Tibial nerve (tissue), 4 donors: ENCODE measurements at places on chromosomes 13 and 19.

GRCh38 chr19:13693889-13694288 lies 70.4 kb upstream of the MRI1 start:
- no peak for DNase-seq

GRCh38 chr19:576768-577438 lies 4.5 kb downstream of the BSG start:
- DNase-seq: no peak

DNA sequence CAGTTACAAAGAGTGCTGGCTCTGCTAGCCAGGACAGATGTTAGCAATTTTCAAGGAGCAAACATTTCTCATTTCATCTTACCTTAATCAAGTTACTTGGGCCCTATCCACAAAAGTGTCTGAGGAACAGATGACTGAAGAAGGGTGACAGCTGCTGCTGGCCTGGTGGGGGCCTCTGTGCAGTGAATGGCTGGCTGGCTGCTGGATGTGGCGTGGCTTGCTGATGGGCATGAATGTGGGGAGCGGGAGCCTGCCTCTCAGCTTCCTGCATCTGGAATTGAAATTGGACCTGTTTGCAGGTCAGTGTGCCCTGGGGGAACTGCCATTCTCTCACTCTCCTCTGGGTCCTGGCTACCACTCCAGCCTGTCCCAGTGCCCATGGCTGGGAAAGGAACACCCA lies 94.7 kb downstream of the RGCC start:
- no peak for DNase-seq

DNA sequence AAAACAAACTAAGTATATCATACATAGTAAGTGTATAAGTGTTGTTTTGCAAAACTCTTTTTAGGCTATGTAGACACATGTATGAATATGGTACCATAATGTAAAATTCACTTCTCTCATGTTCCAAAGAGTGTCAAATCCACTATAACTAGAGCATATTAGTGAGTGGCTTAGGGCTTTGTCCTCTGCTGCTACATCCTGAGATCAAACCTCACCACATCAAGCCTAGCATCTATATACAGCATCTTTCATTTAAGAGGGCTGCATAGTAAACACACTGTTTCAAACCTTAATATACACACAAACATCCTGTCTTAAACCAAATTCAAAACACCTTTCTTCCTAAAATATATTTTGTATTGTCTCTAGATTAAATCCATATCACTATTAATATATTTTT lies 38.7 kb downstream of the ELF1 start:
- DNase-seq: no peak

- DNase-seq: no peak
Observed at GRCh38 chr13:46387064-46387851, at the start of gene RUBCNL. Gene RUBCNL, minus strand, starts transcription at chr13:46387252. Its CDS starts 14,777 bp downstream, at chr13:46372475.

- peak; percentile 98 for DNase-seq
Observed at GRCh38 chr19:1406774-1407527, 435 bp upstream of the DAZAP1 start.

GRCh38 chr13:104086210-104086609 lies 1020.0 kb upstream of the SLC10A2 start:
- DNase-seq: no peak

DNA sequence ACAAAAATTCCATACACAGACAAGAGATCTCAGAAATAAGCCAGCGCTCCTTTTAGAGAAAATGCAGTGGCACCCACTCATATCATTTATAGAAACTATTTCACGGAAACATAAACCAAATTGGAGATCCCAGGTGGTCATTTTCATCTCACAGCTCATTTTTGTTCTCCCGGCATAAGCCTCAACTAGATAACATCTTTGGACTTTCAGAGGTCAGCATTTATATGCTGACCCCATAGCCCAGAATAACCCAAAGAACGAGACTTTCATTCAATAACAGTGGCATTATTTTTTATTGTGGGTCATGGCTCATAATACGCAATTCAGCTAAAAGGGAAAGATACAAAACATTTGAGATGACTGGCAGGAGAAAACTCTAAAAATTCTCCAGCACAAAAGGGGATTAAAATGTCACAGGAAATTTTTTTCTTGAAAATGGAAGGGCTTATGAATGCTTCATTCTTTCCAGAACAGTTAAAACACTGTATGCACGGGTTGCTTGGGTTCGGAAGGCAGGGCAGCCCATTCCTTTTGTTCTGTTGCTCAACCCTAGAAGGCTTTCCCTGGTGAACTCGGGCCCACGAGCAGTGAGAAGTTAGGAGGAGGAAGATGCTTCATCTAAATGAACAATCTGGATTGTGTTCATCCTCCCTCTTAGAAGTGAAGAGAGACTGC lies 24.0 kb downstream of the STARD13 start:
- DNase-seq: no peak

DNA sequence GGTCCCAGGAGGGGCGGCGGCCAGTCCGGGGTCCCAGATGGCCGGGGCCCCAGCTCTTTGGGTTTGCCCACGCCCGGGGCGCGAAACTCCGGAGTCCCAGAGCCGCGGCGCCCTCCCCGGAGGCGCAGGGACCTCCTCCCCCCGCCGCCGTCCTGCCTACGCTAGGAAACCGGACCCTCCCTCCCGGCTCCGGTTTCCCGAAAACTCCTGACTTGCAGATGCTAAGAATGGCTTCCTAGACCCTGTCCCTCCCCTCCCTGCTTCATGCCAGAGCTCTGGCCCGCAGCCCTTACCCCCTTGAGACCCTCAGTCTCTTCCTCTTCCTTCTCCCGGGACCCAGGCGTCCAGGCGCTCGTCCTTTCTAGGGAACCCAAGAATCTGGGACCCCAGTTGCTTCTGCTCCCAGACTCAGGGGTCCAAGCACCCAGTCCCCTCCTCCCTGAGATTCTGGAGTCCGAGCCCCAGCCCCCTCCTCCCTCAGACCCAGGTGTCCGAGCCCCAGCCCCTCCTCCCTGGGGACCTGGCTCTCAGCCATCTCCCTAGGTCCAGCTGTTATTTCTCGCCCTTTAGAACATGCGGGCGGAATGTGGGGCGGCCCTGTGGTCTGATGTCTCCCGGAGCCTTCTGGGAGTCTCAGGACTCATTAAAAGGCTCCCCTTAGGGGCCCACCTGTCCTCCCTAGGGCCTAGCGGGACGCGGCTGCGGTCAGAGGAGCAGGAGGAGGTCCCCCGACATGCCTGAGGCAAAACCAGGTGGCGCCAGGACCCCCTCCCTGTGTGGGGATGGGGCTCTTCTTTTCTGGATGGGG lies at the start of gene MYBPC2:
TSS of gene MYBPC2 (plus strand) at position 672 of the 808 bp plus-strand sequence. CDS start at position 734, 62 bp downstream.
- no peak for DNase-seq

DNA sequence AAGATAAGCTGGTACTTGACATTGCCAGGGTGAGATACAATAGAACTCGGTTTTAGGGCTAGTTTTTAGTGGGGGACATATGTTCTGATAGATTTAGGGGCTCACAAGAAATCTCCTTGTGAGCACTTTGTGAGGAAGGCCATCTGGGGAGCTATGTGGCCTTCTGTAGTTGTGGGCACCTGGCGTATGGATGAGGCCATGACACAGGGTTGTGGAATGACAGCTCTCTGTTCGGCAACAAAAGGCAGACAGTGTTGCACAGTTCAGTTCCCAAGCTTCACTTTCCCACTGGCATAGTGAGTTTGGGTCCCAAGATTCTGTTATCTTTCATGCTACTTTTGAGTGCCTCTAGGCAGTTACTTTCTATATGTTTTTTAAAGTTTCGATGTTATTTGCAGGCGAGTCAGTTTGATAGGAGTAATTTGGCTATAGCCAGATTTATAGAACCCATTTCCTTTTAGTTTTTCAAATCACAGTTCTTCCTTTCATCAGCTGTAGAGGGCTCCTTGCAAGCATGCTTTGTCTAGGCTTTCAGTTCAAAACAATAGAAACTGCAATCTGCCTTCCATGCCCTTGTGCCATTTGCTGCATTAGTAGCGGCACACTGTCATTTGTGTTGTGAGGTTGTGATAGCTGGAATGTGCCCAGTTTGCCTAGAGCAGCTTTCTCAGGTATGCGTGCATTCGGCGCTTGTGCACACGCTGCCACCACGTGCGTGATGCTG lies 70.6 kb upstream of the TEX29 start:
- DNase-seq: no peak

DNA sequence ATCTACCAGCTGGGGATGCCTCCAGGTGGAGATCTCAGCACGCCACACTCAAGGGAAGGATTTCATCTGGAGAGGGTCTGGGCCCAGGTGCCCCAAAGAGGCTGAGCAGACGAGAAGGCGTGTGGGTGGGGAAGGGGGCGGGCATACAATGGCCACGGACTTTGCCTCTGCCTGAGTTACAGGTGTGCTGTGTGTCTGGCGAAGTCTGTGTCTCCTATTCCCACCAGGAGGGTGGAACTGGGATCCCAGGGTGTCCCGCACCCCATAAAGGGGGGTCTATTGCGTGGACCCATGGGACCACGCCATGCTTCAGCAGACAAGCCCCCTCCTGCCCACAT lies 3.6 kb downstream of the TLE2 start:
- no peak for DNase-seq

DNA sequence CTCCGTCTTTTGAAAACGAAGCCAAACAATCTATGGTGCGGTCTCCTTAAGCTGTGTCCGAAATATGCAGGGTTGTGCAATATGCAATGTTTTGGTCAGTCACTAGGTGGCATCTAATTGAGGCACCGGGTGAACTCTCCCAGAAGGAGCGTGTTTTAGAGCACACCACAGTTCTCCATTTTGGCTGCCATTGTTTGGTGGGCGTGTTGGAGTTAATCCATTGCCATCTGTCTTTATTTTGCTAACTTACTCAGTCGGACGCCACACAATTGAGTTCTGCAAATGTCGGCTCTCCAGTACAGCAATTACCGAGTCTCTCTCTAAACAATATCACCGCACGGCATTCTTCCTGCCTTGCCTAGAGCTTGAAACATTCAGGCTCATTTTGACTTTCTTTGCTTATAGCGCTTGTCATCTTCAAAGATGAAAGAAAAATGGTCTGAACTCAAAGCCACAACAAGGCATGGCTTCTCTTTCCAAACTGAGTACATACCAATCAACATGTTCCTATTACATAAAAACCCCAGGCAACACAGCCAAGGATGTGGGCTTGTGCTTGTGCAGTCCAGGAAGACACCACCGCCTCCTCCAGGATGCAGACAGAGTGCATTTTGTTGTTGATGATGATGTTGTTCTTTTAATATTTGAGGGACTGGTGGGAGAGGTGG lies 182.0 kb upstream of the SERP2 start:
- peak; percentile 77 for DNase-seq

GRCh38 chr19:7545904-7546303 lies 10.4 kb downstream of the PNPLA6 start:
- DNase-seq: no peak

GRCh38 chr19:45385392-45386221 lies 15.2 kb upstream of the ERCC2 start:
- no peak for DNase-seq

GRCh38 chr13:30121666-30122065 lies 185.7 kb downstream of the KATNAL1 start:
- no peak for DNase-seq

GRCh38 chr13:21797736-21798135 lies 126.9 kb downstream of the FGF9 start:
- no peak for DNase-seq

DNA sequence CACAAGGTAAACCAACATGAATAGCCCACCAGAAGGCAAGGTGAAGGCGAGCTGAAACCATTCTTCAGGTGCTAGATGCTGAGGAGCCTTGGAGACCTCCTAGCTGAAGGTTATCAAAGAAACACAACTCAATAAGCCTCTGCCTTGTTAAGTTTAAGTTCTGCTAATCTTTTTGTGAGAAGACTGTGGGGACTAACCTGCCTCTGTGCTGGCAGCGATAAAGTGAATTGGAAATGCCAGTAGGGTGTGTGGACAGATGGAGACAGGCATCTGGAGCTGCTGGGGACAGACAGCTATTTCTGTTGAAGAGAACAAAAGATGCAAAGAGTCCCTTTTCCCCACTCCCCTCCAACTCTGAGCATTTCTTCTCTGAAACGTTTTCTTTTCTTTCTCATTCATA lies 33.5 kb upstream of the FLT1 start:
- no peak for DNase-seq

DNA sequence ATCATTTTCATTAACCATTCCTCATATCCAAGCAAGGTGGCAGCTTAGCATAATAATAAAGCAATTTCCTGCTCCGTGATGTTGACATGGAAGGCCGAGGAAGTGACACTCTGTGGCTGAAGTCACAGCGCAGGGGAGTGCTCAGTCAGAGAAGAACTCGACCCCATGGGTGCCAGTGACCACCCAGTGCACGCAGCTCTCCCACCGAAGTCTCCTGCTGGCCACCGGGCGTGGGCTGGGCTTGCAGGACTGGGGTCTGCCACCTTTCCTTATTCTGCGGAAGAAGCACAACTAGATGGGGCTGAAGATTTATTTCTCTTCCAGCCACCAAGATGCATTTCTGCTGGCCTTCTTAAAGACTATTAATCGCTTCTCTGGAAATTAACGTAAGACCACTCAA lies 132.1 kb upstream of the SPACA7 start:
- DNase-seq: no peak

- no peak for DNase-seq
Observed at GRCh38 chr13:80336370-80336769, 4.6 kb downstream of the SPRY2 start.

GRCh38 chr19:28633319-28634018 lies 579.5 kb downstream of the UQCRFS1 start:
- DNase-seq: no peak

GRCh38 chr13:66887088-66887487 lies 343.0 kb downstream of the PCDH9 start:
- DNase-seq: no peak

DNA sequence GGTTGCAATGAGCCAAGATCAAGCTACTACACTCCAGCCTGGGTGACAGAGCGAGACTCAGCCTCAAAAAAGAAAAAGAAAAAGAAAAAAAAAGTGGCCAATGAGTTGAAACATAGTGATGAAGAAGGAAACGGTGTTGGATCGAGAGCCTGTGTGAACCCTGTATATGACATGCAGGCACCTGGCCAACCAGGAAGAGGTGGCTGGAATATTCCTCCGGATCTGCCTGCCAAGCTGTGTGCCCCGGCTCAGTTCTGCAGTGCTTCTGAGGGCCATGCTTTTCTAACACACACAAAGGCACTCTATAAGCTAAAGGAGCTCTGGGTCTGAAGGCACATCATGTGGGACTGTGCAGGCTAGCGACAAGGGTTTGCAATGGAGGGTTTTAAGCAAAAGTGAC lies 3.7 kb upstream of the ZNF444 start:
- DNase-seq: no peak

DNA sequence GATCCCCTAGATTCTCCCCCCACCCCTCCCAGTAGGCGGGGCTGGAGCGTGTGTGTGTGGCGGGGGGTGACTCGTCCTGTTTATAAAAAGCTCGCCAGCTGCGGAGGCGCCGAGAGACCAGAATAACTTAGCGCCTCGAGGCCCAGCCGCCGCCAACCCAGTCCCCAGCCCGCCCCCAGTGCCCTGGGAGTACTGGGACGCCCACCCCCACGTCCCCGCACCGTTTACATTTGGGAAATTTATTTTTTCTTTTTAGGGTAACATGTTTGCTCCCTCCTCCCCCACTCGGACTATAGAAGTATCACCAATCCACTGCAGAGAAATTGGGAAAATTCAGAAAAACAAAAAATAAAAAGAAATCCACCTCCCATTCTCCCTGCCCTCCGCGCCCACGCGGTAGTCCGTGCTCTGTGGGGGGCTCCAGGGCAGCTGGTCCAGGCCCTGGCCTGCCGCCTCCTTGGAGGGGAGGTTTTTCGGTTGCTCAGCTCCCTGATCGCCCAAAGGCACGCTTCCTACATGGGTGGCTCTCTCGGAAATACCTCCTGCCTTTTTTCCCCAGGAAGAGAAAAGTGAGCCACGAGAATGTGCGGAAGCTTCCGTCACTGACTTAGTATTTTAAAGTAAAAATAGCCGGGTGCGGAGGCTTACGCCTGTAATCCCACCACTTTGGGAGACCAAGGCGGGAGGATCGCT lies 1.5 kb upstream of the RAB3A start:
- DNase-seq: peak; percentile 79

- DNase-seq: no peak
Observed at GRCh38 chr19:3370214-3370720, 3.9 kb downstream of the NFIC start.

GRCh38 chr13:74015137-74015536 lies 119.1 kb downstream of the KLF12 start:
- DNase-seq: no peak
